ENCODE measurements at places on chromosomes 16 and 17.

GRCh38 chr17:38357486-38358123, 6.0 kb downstream of the SOCS7 start:
- DNase-seq, result no peak

DNA sequence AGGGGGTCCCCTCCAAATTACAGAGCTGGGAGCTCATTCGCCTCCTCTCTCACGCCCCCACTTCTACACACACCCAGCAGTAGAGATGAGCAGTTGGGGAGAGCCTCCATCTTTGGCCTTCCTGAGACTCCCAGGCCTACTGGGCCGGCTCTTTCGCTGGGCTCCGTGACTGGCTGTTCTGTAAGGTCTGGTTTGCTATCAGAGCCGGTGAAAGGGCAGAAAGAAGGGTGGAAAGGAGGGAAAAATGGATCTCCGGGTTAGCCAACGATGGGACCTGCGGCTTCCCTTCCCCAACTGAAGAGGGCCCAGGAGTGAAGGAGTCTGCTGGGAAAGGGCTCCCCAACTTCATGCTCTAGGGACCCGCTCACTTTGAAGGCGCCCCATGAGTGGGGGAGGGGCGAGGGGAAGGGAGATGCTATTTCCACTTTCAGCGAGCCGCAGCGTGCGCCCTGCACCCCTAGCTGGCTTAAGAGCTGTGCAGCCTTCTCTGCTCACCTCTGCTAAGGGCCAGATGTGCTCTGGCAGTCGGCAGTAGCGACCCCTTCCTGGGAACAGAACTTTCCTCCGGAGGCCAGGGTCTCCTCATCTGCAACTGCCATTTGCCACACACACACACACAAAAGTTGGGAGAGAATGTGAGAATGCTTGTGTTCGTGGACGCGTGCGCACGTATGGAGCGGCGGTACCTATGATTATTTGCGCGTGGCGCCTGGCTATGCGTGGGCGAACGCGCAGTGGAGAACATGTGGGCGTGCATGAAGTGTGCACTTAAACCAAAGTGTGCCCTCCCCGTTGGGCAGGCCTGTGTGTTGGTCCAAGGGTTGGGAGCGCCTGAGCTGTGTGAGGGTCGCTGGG, 2.9 kb upstream of the FOXF1 start:
- peak; percentile 19 for DNase-seq

DNA sequence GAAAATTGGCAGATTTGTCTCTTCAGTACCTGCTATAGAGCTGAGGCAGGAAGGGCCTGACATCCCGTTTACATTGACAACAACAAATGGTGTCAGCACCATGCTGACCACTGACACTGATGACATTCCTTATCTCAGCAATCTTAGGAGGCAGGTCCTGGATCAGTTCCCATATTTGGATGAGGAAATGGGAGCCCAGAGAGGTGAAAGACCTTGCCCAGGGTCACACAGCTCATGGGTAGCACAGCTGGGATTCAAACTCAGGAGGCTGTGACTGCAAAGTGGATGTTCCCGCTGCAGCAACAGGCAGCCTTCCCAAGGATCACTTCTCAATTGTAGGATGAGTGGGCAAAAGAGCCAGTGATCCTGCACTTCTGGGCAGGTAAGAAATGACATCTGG, 30.5 kb upstream of the CACNG4 start:
- DNase-seq, result no peak

DNA sequence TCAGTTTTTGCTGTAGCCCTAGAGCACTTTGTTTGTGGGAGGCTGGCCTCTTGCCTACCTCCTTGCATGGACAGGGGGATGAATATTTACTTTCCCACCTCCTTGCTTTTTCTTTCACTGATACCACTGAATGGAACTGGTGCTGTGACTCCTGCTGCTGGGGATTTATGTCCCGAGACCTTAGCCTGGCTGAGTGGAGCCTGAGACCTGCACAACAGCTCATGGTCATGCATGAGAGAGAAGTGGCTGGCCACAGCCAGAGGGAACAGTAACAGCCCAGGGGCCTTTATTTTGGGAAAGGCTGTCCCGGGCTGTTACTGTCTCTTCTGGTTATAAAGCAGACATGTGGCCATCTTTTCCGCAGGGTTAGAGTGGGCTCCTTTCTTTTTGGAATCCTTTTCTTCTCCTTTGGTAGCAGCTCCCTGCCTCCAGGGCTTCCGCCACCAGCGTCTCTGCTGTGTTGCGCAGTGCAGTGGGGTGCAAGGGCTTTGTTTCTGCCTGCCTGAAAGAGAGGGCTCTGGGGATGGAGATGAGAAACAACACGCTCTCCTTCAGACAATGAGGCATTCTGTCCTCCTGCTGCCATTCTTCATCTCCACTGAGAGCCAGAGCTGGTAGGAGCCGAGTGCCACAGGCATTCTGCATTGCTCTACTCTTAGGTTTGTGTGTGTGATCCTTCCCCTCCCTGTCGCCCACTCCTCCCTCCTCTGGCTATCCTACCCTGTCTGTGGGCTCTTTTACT, 14.5 kb downstream of the SNX11 start:
- peak; percentile 16 for DNase-seq

DNA sequence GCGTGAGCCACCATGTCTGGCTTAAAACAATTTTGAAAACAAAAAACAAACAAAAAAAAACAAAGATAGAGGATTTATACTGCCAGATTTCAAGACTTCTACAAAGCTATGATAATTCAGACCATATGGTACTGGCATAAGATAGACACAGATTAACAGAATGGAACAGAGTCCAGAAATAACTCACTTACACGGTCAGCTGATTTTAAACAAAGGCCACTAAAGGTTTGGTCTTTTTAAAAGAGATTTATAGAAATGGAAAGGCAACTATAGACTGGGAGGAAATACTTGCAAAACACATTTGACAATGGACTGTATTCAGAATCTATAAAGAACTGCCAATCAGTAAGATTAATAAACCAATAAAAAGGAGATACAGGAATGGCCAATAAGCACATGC, 48.6 kb upstream of the MNT start:
- DNase-seq, result no peak

All from glutamatergic neuron (in vitro differentiated cells).